ENCODE measurements at places on chromosomes 2 and 18. TPM values are rescaled to one million over a fixed set of nuclear protein-coding genes. Genes with fewer than 3 reads are reported as not detected.

- DNase-seq = peak; percentile 95
Measured at GRCh38 chr2:150133623-150134022, 353.8 kb downstream of the RND3 start.

DNA sequence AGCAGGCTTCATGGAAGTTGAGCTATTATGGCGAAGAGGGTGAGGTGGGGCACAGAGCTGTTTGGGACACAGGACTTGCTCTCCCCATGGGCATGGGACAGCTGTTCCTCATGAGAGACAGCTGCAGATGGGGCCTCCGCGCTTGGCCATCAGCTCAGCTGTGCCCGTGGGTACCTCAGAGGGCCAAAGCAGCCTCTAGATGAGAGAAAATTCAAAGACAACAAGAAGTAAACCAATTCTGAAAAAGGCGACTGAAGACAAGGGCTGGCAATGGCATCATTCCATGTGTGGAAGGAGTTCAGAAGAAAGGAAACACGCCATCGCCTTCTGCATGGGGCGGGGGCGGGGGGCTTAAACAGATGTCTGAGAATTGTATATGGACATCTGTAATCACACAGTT lies 136.2 kb downstream of the BCL2 start:
- DNase-seq = no peak

SNRNP27 gene
- 89.3 TPM for total RNA-seq

- DNase-seq = no peak
Measured at GRCh38 chr2:189913821-189914220, 129.6 kb downstream of the PMS1 start.

DNA sequence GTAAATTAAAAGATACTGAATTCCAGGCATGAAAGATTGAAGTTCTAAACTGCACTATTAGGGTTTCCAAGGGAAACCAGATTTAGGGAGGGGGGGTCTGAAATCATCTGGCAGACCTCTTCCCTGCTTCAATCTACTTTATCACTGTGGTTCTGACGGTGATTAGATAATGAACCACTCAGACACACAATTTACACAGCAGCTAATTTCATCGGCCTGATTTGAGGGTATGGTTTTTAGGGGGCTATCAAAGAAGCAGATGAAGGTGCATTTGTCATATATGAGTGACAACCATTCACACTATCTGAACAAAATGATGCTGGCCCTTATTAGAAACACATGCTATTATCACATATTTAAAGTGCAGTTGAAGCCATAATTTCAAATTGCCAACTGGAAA lies 106.0 kb downstream of the OLA1 start:
- DNase-seq = no peak

EVA1A gene
- 95.4 TPM for total RNA-seq

DNA sequence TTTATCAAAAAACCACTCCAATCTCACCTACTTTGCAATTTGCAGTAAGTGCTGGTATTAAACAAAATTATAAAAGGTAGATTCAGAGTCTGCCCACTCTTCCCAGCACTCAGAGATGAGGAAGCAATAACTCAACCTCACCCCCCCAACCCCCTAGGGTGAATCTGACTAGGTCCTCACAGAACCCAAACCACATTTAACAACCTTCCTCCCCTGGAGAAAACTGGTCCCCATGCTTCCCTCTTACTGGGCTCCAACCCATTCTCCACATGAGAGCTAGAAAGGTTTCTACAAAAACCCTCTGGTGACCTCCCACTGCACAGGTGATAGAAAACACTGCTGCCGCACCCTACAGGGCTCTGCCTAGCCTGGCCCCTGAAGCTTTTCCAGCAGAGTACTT lies 40.5 kb upstream of the BMP10 start:
- DNase-seq = no peak

GRCh38 chr2:239316562-239317465 lies 84.0 kb downstream of the HDAC4 start:
- DNase-seq = peak; percentile 36

GRCh38 chr2:174752403-174753037 lies 11.8 kb downstream of the CHRNA1 start:
- no peak for DNase-seq

DNA sequence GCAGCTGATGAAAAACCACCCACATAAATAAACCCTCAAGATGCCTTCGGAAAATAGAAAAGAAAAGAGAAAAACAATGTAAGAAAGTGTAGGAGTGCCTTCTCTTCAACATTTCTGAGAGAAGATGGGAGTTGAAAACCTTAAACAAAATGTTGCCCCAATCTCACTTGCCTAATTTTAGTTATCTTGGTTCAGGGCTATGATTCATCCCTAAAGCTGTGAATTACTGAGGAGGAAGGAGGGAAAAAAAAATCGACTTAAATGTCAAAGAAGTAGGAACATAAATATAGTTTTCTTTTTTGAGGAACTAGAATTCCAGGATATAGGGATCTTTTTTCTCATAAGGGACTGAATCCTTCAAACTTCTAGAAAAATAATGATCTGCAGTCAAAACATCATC lies 360.3 kb downstream of the TGIF1 start:
- no peak for DNase-seq

DNA sequence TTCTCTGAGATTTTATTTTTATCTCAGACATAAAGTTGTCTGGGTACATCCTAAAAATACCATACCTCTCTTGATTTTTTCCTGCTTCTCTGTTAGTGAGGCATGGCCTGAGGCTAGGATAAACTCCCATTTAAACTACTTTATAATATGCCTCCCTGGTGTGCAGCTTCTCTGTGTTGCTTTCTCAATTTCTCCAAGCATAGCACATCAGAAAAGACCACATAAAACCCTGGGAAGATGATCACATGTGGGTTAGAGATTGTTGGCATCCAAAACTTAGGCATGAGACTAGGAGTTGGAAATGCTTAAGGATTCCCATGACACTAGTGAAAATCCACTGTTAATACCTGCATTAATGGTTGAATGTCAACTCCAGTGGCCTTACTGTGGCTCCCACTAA lies 254.6 kb downstream of the RND3 start:
- peak; percentile 32 for DNase-seq
